ENCODE measurements at places on chromosomes 5 and 9.

DNA sequence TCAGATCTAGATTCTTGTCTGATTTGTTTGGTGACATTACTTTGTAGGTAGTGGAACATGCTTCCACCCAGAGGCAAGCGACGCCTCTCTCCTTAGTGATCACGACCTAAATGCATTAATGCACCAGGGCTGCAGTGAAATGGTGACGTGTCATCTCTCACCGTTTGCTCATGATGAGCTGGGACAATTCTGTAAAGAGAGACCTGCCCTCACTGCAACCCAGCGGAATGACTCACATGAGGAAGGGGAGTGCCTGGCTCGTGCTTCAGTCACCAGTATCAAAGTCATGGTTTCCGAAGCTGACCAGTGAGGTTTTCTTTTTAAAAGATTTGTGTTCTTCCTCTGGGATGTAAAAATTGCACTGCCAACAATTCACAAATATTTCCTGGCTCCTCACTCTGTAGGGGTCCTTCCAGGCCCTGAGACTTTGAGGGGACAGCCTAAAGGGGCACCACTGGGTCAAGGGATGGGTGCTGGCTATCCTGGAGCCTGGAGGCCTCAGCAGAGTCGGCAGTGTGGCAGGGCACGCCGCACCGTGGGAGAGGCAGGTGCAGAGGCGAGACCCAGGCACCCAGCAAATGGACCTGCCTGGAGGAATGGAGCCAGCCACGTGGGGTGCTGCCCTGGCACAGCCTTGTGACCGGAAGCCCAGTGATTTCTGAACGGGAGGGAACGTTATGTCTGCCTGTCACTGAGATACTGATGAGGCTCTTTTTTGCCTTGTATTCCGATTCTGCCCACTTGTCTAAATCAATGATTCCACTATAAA is 17.3 kb downstream of the QSOX2 start:
- DNase-seq: peak; percentile 47

GRCh38 chr5:150789450-150789849 is 10.9 kb downstream of the SMIM3 start:
- DNase-seq: no peak

DNA sequence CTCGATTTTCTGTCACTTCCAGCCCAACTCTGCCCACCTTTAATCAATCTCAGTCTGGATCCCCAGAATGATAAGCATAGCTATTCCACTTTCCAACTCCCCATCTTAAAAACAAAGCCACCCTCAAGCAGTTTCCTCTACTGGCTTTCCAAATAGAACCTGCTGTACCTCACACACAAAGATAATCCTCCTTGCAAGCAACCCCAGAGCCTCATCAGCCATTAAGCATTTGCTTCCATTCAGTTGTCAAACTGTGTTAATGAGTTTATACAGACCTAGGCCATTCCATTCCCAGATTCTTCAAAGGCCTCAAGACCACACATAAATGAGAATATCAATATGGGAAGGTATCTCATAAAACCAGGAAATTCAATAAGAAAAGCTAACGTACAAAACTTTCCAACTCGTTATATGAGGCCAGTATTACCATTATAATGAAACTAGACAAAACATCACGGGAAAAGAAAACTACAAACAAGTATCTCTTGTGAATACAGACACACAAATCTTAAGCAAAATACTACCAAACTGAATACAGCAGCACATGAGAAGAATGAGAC is 86.8 kb downstream of the DROSHA start:
- no peak for DNase-seq

DNA sequence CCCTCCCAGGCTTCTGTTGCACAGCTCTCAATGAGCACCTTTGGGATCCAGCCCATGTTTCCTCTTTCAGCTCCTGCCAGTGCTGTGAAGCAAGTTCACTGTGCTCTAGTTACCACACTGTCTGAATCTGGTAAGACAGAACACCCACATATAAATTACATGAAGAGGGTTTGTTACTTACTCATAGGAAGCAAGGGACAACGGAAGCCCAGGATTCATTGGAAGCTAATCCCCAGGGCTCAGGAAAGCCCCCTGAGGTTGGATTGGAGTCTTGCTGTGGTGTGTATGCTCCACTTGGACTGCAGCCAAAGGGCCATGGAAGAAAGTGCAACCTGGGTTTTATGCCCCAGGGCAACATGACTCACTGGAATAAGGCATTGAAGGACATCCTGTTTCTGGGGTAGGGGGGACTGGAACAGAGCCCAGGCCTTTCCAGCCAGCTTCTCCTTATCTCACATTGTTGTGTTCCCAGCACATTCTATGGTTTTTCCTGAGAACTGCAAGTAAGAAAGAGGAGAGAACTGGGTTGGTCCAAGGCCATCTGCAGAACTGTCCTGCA is 15.6 kb upstream of the CLK4 start:
- DNase-seq: no peak

- no peak for DNase-seq
Observed at GRCh38 chr5:80034962-80035821, at the start of gene THBS4. Gene THBS4, plus strand, starts transcription at chr5:80035348. Its CDS starts 190 bp downstream, at chr5:80035538.

DNA sequence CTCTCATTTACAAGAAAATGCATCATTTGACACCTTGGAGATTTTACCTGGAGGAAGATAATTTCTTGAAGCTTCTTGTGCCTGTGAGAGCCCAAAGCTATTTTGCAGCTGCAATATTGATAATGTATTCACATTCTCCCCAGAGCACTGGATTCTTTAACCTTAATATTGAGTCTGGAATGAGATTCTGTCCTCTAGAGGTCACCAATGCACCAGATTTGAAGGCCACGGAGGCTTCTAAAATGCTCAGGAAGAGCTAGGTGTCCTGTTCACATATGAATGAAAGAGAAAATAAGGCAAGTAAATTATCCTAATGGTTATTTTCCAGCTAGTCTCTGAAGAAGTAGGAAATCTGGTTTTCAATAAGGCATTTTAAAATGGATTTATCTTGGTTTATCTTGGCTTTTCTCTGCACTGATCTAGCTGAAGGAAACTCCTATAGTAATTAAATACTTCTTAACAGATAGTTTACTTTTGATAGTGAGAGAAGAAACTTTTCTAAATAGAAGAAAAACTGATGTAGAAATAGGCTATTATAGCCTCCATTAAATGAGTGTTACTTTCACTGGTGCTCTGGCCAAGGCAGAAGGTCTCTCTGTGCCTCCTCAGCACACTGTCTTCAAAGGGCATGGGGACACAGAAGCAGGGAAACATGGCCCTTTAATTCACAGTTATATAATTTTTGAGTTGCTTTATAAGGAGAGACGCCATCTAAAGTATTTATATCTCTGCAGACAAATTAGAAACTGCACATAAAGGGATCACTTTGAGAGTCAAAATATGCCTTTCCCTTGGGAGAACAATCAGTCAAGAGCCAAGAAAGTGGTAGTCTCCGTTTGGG is 297.0 kb upstream of the ACTBL2 start:
- DNase-seq: peak; percentile 10

GRCh38 chr5:66931651-66932050 is 264.9 kb downstream of the CD180 start:
- DNase-seq: no peak

DNA sequence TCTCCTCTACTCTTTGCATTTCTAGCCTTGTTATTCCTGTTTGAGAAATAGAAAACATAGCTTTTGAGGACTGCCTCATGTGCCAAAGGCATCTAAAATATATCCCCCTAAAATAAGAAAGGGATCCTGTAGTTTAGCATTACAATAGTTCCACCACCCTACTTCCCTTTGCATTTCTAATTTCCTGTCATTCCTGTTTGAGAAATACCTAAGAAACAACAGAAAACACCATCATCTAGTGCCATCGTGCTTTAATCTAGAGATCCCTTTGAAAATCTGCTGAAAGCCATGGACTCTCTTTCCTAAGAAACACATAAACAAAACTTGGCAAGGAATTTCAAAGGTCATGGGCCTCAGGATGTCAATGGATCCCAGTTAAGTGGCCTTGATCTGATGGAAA is 7.5 kb downstream of the CLK4 start:
- DNase-seq: no peak

DNA sequence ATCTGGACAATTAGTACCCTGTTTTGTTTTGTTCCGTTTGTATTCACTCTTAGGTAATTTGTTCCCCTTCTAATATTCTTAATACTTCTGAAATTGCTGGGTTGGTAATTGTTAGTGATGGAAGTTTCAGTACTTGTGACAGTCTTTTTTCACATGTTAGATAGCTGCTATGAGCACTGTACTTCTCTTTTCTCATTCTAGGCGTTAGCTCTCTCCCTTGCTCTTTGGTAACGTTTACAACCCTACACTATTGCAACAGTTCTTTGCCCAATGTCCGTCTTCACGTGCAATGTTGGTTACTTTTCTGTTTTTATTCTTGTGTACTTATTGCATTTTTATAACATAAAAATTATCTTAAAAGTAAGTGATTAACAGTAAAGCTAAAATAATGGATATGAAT is 1509.0 kb downstream of the MAT2B start:
- DNase-seq: peak; percentile 82

DNA sequence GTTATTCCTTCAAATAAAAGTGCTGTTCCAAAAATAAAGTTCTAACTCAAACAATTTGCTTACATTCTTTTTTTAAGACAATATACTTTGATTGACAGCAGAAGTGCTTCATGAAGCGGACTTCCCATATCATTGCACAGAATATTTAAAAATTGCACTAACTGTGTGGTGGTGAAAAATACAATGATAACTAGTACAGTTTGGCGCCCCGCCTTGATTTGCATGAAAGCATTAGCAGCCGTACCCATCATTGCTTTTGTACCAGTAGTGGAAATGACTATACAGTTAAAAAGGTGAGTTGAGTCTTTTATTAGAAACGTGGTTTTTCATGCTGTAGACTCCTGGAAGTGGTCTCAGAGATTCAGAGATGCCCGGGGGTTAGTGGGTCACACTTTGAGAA is 69.5 kb upstream of the MAP3K1 start:
- no peak for DNase-seq

DNA sequence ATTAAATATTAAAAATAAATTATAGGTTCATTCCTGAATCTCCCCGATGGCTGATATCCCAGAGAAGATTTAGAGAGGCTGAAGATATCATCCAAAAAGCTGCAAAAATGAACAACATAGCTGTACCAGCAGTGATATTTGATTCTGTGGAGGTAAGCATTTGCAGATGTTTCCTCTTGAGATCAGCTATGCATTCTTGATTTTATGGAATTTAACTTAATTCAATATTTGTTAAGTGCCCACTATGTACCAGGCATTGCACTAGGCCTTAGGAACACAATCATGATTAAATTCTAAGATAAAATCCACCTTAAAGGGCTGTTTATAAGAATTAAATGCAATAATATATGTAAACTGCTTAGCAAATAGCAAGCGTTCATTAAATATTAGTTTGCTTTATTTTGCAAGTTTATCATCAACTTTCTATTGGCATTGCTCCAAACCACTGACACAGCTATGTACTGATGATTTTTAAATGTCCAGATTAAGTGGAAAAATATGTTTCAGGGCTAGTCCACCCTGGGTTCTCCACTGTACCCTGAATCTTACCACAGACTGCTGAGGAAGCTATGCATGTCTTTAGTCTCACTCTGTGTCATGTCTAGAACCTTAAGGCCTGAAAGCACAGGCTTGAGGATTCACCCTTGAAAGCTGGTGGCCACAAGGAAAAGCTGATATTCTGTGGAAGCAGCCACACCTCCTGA is 33.2 kb downstream of the SLC22A4 start:
- DNase-seq: no peak

DNA sequence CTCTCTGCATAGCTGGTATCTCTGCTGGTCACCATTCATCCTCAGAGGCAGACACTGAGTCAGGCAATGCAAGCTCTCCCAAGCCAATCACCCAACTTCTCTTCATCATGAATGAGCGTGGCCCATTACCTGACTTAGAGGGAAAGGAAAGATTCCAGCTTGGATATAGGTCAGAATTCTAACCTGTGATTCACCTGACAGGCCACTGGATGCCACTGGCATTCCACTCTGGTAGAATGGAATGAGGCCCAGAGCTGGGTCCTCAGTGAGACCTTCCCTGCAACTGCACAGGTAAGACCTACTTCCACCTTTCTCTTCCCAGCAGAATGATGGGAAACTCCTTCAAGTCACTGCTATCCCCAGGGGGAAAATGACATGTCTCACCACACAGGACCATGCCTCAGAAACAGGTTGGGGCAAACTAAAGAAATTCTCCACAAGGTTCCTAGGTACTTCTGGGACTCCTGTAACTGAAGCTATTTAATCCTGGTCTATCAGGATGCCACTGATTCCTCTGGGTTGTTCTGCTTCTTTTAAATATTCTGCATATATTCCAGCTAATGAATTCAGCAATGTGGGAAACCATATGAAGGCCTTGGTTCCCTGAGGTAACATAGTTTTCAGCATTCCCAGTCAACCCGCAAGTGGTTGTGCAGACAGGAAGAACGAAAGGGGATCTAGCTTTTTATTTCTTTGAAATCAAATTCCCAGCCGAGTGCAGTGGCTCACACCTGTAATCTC is 62.0 kb downstream of the SUSD1 start:
- no peak for DNase-seq

DNA sequence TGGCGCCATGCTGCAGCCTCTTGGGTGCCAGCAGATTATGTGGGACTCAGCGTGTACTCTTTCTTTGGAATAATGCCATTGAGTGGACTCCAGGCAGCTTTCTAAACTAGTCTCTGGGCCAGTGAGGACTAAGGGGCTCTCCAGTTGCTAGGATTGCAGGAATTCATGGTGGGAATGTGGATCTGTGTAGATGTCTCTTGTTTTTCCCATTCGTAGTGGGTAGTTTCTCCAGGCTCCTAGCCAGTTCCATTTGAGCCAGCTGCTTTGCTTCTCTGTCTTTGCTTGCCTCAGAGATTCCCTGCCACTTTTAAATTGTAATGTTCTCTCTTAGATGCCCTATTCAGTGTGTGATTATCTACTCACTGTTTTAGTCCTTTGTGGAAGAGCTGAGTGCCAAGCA is 42.6 kb downstream of the SLF1 start:
- no peak for DNase-seq

DNA sequence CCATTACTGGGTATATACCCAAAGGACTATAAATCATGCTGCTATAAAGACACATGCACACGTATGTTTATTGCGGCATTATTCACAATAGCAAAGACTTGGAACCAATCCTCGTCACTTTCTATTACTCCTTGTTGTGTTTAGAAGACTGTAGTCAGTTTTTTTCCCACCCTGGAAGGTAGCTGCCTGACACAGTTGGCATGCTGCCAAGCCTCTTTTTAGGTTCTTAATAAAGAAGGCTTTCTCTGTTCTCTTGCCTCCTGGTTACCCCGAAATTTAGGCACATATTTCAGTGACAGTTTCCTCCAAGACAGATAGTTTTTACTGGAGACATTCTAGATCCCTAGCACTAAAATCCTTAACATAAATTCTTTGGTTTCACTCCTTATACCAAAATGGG is 205.4 kb upstream of the PCSK5 start:
- DNase-seq: no peak

- DNase-seq: no peak
Observed at GRCh38 chr5:4023091-4023752, 427.6 kb downstream of the IRX1 start.

DNA sequence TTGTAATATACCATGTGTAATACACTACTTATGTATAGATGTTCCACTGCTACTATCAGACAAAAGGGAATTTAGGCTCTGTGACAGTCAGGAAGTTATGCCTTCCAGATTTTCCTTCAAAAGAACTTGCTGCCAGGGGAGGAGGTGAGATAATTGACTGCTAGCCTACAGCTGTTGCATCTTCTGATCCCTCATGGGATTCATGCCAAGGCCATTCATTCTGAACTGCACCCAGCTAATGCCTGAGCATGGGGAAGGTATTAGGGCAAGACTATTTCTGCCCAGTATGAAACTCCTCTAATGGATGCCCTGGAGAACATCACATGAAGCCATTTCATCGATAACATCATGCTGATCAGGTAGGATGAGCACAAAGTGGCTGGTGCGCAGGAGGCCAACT is 746.5 kb upstream of the ZNF608 start:
- DNase-seq: no peak
